ENCODE measurements at places on chromosomes 5 and 9.

- no peak for DNase-seq
Observed at GRCh38 chr5:82405618-82406204, 127.6 kb upstream of the RPS23 start.

GRCh38 chr9:34169125-34169524 is 9.7 kb upstream of the UBAP1 start:
- DNase-seq, result no peak

GRCh38 chr5:2366816-2367215 is 384.7 kb downstream of the IRX2 start:
- DNase-seq, result no peak

- no peak for DNase-seq
Observed at GRCh38 chr5:1292139-1292538, 2.7 kb downstream of the TERT start.

DNA sequence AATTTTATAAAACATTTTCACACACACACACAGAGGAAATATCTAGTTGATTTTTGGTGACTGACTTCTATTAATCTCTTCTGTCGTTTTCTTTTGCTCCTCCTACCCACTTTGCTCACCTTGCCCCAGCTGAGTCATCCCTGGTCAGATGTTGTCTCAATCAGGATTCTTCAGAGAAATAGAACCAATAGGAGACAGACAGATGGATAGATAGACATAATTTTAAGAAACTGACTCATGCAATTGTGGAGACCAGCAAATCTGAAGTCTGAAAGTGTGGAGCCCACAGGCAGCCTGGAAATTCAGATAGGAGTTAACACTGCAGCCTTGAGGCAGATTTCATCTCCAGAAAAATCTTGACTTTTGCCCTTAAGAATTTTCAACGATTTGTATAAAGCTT is 37.0 kb upstream of the PIK3R1 start:
- no peak for DNase-seq

DNA sequence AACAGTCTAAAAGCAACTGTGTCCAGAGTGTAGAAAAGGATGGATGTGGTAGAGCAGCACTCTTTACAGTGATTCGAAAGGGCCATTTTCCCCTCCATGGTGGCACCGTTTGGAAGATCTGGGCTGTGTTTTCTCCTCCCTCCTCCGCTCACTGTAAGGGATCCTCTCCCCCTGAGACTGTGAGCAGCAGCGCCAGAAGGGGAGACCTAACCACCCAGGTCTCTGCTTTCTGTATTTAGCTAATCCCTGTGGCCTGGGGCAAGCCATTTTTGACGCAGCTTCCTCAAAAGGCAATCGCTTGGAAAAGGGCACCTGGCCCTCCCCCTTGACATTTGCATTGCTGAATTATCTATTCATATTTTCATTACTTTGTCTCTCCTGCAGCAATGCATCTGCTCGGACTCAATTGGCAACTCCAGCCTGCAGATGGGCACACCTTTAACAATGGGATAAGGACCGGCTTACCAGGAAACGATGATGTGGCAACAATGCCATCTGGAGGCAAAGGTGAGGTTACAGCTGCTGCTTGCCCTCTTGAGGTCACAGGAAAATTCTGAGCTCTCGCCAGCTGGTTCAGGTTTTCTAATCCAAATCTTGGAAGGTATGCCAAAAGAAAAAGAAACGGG is 244.3 kb upstream of the WWC1 start:
- peak; percentile 14 for DNase-seq

- no peak for DNase-seq
Observed at GRCh38 chr9:14133394-14133793, 180.5 kb downstream of the NFIB start.

GRCh38 chr5:68319706-68320412 is 104.3 kb downstream of the PIK3R1 start:
- DNase-seq, result no peak

GRCh38 chr9:120950421-120951388 is 24.1 kb upstream of the TRAF1 start:
- no peak for DNase-seq

DNA sequence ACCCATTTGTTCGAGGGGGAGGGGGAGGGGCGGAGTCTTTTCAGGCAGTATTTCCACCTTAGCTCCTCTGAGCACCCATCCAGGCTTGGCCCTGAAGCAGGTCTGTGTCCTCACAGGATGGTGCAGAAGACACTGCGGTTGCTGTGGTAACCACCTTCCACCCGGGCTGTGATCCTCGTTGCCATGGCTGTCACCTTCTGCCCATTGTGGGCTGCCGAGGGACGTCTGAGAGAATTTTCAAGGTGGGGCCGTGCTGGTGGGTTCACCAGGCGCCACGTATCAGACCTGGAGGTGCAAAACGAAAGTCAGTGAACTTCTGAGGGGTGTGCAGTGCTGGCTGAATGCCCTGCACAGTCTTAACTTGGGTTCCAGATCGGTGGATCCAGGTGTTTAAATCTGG is 26.7 kb downstream of the POLR1E start:
- no peak for DNase-seq

- no peak for DNase-seq
Observed at GRCh38 chr9:12722131-12722530, 28.9 kb downstream of the TYRP1 start.

- DNase-seq, result no peak
Observed at GRCh38 chr9:4803670-4804530, 11.2 kb downstream of the RCL1 start.

DNA sequence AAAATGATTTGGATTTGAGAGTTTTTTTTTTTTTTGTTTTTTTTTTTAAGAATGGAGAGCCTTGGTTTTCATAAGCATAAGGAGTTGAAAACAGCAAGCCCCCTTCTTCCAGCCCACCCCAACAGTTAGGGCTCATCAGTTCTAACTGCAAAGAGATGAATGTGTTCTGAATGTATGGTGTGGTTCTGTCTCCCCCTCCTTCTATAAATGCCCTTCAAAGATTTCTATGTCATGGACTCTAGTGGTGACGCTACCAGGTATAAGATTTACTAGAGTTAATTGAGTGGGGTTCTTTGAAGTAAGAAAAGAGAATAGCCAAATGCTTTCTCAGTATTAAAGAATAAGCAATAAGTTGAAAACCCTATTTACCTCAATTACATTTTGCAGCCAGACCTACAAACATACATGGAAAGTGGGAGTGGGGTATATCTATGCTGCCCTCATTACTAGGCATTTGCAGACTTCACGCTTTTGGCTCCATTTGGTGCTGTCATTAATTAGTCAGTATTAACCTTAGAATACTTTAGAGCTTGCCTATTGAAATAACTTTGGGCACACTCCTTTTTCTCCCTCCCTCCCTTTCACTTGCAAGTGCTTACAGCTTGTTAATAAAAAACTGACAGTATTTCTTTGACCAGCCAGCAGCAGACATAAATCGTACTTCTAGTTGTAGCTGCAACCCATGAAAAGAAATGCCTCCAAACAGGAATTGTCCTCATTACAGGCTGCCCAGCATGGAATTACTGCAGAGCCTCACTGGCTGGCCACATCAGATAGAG is 667.2 kb upstream of the ZNF608 start:
- no peak for DNase-seq

DNA sequence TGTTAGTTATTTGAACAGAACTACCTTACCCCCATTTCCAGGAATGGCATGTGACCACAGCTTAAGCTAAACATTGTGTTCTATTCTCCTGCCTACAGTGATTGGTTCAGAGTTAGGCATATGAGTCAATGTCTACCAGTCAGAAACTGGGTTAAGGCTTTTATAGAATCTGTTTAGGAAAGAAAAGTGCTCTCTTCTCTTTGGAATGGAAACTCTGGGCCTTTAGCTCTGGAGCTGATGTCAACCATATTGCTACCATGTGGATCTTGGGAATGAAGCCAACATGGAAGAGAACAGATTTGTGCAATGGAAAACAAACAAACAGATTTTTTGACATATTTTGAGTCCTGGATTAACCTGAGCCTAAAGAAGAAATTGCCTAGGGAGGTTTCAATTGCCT is 488.9 kb upstream of the TNC start:
- no peak for DNase-seq

DNA sequence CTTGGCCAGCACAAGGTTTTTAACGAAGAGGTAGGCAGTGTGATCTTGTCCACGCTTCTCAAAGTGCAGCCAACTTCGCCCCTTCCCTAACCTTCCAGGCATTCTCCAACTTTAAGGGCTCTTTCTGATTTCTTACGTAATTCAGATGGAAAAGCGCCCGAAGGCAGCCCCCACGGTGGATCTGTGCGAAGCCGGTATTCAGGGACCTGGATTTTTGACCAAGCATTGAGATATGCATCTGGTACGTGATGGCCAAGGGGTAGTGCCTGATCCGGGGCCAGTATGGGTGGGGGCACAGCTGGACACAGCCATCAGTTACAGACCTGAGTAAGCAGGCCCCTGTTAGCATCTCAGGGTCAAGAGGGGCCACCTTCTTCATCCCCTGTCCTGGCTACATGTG is 80.0 kb downstream of the AMBP start:
- DNase-seq, result no peak

DNA sequence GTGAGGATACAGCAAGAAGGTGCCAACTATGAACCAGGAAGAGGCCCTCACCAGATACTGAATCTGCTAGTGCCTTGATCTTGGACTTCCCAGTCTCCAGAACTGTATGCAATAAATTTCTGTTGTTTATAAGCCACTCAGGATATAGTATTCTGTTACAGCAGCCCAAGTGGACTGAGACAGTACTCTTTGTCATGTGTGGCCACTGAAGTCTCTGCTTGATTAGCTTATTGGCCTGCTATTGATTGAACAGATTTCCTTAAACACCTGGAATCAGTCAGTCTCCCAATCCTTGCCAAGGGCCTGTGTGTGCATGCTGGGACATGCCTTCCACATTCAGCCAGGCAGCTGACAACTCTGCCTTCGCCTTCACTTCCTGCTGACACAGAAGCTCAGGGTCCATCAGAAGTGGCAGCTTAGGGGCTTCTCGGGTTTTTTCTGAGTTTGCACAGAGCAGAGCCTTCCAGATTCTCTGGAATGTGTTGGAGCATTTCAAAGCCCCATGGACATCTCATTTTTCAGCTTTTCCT is 13.7 kb upstream of the ROR2 start:
- DNase-seq, result no peak

DNA sequence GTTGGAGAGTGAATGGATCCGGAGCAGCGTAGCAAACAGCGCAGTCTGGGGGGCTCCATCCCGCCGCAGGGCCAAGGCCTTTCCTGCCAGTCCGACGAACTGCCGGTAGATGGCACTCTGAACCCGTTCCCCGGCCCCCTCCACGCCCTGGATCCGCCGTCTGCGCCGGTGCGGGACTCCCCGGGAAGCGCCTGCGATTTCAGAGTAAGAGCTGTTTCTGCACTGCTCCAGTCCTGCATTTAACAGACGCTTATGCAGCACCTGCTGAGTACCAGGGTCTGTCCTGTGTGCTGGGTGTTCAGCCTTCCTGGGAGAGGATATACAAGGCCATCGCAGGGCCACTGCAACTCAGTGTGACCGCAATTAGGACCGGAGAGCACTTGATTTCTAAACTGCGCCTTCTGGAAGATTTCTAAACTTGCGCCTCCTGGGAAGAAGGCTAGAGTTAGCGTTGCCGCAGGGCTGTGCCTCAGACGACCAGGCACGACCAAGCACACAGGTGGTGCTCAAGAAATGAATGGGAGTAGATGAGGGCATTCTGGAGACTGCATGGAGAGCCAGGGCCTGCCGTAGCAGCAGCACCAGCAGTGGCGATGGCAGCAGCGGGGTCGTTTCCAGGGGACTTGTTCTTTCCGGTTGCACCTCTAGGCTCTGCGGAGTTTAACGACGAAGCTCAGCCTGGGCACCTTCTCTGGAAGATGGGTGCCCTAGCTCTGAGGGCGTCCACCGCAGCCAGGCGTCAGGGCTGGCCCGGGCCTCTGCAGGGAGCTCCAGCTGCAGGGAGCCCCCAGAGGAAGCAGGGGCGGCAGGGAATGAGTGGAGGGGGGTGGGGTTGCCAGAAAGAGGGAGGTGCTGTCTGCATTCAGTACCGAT is 14.3 kb upstream of the TIFAB start:
- peak; percentile 38 for DNase-seq

GRCh38 chr5:132782101-132782500 is 5.1 kb upstream of the SEPTIN8 start:
- DNase-seq, result no peak

- no peak for DNase-seq
Observed at GRCh38 chr9:112854657-112855056, 36.0 kb downstream of the SLC46A2 start.

DNA sequence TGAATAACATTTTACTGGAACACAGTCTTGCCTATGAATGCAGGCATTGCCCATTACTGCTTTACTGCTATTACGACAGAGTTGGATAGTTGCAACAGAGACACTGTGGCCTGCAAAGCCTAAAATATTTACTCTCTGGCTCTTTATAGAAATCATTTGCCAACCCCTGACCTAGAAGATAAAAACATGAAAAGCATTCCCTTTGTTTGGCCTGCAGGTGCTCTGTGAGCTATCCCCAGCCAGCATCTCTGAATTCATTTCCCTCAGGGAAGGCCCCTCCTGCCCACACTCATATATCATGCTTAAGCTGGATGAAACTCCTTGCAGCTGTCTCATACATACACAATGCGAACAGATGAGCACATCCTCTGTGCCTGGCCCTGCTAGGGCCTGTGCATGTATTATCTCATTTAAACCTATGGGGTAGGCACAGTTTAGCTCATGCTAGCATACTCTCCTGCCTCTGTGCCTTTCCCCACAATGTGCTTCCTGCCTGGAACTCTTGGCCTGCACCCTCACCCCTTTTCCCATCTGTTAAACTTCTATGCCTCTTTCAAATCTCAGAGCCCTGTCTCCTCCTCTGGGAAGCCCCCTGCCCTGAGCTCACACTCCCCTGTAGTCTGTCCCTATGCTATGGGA is 193.1 kb downstream of the PAX5 start:
- no peak for DNase-seq

DNA sequence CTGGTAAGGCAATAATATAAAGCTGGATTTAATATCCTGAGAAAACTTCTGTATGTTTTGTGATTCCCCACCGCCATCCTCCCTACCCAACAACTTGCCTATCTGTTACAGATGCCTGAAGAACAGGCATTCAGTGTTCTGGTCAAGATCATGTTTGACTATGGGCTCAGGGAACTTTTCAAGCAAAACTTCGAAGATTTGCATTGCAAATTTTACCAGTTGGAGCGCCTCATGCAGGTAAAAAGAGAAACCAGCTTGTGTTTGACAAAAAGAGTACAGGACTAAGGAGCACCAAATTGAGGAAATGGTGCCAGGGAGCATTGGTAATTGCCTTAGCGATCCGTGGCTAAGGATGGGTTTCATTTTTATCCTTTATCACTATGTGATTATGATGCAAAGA is 40.0 kb downstream of the GPR21 start:
- DNase-seq, result no peak
